MM.1S (cell line): ENCODE measurements at places on chromosomes 1 and 21.

DNA sequence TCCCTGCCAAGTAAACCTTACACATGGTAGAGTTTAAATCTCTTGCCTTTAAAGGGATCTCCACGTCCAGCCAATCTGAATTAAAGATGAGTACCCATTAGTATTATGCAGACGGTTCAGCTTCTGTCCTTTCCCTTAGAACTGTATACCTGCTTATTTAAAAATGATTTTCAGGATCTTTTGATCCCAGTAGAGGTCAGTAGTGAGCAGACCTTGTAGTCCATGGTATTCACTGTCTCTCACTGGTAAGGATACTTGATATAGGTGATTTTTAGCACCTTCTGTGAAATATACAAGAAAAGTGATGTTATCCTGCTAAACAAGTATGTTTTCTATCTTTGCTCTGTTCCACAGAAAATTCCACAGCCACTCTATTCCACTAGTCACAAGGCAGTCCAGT is 1211.6 kb upstream of the ADGRL4 start:
- DNase-seq, result peak; percentile 71

GRCh38 chr1:195768936-195769335 is 839.3 kb downstream of the KCNT2 start:
- DNase-seq, result no peak

DNA sequence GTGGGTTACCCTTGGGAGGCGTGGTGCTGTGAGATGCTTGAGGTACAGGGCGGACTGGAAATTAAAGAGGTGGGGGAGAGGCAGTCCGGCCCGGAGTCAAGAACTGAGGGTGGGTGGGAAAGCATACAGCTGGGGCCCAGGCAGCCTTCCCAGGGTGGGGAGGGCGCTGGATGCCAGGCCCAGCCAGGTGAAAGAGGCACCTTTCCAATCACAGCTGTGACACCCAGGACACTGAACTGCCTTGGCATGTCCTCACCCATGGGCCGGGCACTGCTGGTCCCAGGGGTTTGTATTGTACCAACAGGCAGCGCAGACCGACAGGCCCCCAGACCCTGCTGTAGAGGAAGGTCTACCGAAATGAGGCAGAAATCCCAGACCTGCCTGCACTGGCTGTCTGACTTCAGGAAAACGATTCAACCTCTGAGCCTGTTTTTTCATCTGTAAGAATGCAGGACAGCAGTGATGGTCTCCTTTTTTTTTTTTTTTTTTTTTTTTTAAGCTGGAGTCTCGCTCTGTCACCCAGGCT is 9.1 kb downstream of the SLC30A2 start:
- no peak for DNase-seq

DNA sequence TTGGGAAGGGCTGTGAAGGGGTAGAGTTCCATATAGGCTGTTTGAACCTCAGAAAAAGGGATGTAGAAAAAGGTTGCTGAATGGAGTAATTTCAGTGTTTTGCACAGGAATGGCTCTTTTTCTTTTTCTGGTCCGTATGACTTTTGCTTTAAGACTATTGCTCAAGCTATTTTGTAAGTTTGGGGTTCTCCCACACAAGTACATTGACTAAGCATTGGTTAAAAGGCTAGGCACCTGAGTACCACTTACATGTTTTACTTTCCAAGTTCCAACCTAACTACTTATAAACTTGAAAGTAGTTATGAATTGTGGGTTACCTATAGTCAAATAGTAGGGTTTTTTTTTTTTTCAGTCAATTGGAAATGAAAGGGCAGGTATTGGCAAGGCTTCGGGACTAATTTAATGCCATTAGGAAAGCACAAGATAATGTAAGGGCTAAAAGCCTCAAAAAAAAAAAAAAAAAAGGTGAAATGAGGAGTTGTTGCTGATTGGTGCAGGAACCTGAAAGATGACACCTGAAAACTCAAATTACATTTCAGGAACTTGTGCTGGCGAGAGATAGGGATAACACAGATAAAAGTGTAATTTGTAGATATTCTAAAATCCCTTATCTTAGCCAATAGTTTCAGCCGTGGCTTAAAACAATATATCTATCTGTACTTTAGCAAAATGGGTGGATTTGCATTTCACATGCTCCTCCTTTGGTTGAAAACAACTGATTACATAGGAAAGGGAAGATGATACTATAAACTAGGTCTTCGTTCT is 209.5 kb downstream of the RPS6KC1 start:
- no peak for DNase-seq

DNA sequence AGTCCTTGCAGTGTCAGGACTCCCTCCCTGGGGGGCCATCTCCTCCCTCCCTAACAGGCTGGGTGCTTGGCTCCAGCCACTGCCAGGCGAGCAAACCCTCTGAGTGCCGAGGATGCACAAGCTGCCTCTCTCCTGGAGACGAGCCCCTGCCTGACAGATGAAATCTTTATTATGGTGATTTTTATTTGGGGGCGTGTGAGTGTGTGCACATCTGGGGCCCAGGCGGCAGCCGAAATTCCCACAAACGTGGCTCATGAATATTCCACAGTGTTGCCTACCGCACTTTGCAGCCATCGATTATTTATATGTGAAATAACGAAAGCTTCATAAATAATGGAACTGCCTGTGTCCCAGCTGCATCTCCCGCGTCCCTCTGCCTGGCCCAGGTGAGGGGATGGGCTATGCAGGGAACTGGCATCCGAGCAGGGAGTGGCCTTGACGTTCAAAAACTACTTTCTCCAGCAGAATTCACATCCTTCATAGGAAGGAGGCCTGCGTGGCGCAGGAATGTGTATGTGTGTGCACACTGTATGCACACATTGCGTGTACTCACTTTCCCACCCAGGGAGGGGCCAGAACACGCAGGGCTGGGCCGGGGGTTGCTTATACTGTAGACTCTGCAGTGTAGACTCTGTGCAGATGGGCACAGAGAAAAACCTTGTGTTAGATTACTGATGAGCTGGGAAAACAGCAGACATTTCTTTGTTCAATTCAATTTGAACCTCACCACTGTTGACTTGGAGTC is 73.1 kb downstream of the UBIAD1 start:
- DNase-seq, result no peak

DNA sequence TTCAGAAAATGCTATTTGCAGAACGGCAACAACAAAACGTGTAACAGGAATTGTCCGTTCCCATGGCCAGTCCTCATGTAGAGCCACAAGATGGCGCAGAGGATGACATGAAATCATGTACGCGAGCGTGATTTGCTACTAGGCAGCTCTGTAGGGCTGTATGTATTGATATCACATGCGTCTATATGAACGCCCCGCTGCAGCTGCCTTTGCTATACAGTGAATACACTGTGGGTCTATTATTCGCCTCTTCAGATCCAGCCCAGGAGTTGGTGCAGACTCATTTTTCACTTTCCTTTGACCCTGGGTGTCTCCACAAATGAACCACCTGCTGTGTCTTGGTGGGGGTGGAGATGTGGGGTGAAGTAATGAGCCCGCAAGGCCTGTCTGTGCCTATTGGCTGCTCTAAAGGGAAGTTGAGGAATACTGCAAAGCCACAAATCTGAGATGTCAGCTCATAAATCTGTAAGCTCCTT is 361.5 kb downstream of the KIF26B start:
- DNase-seq, result no peak

- no peak for DNase-seq
These were observed 185.1 kb upstream of the GREM2 start for GRCh38 chr1:240797050-240797449.
